ENCODE measurements at places on chromosomes 7 and 10. TPM values are rescaled to one million over a fixed set of nuclear protein-coding genes. Genes with fewer than 3 reads are reported as not detected.

The GSDME gene
- 4.1 TPM for total RNA-seq

The SRGN gene
- 10.2 TPM for total RNA-seq

DNA sequence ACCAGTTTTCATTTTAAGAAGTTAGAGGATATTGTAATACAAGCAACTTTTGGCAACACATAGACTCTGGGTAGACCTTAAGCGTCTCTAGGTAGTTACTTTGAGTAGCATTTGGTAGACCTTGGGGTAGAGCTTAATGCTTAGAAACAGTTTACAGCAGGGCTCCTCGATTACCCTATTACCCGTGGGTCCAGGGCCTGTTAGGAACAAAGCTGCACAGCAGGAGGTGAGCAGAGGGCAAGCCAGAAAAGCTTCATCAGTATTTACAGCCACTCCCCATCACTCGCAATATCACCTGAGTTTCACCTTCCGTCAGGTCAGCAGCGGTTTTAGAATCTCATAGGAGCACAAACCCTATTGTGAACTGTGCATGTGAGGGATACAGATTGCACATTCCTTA lies 173.5 kb downstream of the TSPAN12 start:
- no peak for DNase-seq

The EGR2 gene
- total RNA-seq, result 0.56 TPM

- DNase-seq, result no peak
Observed at GRCh38 chr7:40306596-40306995, 171.8 kb downstream of the SUGCT start.

GRCh38 chr7:44750921-44751571 lies 2.4 kb downstream of the ZMIZ2 start:
- DNase-seq, result no peak

The ASZ1 gene
- not detected for total RNA-seq

Data from MG63 (cell line).